ELR (cell line): ENCODE measurements at places on chromosomes 5 and 9.

GRCh38 chr9:2228641-2229040, 213.5 kb downstream of the SMARCA2 start:
- DNase-seq: no peak

- DNase-seq: peak; percentile 47
These were observed 555.3 kb upstream of the PTGER4 start for GRCh38 chr5:40124367-40124766.

DNA sequence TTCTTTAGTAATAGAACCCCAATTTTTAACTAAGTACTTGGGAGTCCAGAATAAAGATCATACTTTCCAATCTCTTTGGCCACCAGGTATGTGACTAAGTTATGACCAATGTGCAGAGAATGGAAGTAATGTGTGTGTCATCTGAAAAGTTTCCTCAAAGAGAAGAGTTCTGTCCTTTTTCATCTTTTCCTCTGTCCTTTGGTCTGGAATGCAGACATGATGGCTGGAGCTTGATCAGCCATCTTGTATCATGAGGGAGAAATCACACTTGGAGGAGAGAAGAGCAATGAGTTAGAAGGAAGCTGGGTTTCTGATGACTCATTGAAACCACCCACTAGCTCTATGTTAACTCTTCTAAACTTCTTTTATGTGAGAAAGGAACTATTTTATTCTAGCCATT, 5.5 kb upstream of the CPEB4 start:
- DNase-seq: peak; percentile 87

DNA sequence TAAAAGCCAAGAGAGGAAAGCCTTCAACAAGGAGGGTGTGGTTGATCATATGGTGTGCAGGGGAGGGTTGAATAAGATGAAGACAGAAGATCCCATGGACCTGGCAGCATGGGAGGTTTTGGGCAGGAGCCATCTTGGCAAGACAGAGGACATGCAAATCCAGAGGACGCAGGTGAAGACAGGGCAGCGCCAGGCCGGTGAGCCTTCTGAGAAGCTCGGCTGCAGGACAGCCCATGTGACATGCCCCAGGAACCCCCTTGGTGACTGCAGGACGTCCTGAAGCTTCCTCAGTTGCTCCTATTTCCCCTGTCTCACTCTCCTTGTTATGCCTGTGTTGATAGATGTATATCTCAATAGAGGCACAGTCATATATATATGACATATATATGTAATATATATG, 159.4 kb downstream of the GADD45G start:
- no peak for DNase-seq

DNA sequence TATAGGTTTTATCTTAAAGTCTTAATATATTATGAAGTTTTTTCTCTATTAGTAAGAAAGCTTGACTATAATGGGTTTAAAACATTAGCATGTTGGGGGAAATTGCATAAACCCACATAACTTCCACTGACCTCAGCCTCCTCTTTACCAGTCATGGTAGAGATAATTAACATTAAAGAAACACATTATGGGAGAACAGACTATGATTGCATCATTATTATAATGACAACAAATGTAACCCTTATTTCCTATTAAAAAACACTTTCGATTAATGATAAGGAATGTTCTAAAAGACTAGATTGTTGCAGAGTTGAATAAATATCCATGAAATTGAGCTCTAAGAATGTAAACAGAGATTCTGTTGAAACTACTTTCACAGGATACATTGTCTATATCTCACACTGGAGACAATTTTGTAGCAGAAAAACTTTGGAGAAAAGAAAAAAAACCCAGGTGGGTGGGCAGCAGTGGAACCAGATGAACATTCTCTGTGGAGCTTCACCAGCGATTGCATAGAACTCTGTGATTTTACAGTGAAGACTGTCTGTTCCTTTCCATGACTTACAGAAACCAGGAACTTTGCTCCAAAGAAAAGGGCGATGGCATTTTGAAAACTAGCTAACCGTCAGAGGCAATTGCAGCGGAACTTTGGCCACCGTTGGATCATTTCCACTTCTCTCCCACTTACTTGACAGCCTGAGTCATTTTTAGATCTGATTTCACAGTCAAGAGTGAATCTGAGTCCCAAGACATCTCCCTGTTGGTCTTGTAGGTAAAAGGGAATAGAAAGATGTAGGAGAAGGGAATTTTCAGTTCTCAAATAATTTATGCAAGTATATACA, 21.0 kb upstream of the ERAP2 start:
- DNase-seq: peak; percentile 10
